ENCODE measurements at places on chromosomes 4 and X.

GRCh38 chrX:118216087-118216486, 99.5 kb upstream of the KLHL13 start:
- DNase-seq, result no peak

GRCh38 chr4:76198411-76199237, 15.0 kb downstream of the SCARB2 start:
- peak; percentile 67 for DNase-seq

DNA sequence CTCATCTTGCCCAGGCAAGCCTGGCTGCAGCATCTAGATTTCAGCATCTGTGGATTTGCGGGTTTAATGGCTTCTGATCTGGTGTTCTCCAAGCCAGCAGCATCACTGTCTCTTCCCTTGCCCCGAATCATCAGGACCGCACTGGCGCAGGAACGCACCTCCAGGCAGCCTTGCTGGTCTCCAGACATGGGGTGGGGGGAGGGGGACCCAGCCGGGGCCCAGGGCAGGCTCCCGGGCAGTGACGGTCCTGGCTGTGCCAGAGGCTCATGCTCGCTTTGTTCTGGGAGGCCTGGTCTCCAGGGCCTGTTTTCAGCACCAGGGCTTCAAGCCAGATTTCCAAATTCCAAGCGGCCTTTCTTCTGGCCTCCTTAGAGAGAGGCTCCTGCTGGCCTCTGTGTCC, 4.9 kb downstream of the CFAP99 start:
- no peak for DNase-seq

- DNase-seq, result no peak
Measured at GRCh38 chr4:957231-957580, 16.2 kb downstream of the DGKQ start.

- no peak for DNase-seq
Measured at GRCh38 chr4:6322761-6323566, 53.3 kb downstream of the WFS1 start.

- DNase-seq, result no peak
Measured at GRCh38 chrX:13892856-13893255, 76.0 kb upstream of the GPM6B start.

- DNase-seq, result no peak
Measured at GRCh38 chr4:10175626-10176025, 59.0 kb upstream of the WDR1 start.

- no peak for DNase-seq
Measured at GRCh38 chrX:67724359-67725110, 180.7 kb downstream of the AR start.

DNA sequence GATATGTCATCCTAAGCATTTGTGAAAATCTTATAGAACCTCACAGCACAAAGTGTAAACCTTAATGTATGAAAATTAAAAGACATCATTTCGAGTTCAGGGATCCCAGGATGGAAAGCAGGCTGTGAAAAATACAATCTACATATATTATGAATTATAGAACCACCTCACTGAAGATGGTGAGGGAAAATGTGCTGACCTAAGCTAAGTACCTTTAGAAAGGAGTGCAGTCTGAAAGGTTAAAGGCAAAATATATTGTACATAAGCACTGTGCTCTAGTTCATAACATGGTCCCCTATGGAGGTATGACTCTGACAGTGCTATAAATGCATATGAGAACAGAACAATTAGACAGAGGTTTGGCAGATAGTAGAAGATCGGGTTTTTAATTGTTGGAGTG, 368.6 kb downstream of the TMA16 start:
- DNase-seq, result no peak

GRCh38 chrX:48025561-48025960, 18.8 kb downstream of the SPACA5 start:
- peak; percentile 40 for DNase-seq

DNA sequence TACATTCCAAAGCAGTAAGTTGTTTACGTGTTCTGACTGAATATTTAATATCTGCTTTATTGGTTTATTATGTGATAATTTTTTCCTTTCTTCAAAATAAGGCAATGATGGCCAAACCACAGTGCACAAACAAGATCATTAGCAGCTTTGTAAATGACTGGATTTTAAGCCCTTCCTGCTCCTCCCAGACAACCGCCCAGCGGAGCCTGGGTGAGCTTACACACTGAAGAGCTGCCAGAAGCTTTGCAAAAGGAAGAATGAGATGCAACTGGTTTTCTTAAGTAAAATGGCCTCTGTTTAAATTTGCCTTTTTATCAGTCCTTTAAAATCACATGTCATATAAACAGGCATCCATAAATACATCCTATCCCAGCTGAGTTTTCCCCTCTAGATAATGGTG, 52.2 kb downstream of the SPARCL1 start:
- DNase-seq, result no peak

- DNase-seq, result peak; percentile 24
Measured at GRCh38 chr4:105619188-105619931, 66.9 kb downstream of the ARHGEF38 start.

- DNase-seq, result no peak
Measured at GRCh38 chr4:763922-764321, 58.3 kb downstream of the PCGF3 start.

- no peak for DNase-seq
Measured at GRCh38 chrX:11446949-11447348, 153.7 kb downstream of the AMELX start.

- DNase-seq, result no peak
Measured at GRCh38 chrX:24145303-24146186, 4.0 kb upstream of the ZFX start.

DNA sequence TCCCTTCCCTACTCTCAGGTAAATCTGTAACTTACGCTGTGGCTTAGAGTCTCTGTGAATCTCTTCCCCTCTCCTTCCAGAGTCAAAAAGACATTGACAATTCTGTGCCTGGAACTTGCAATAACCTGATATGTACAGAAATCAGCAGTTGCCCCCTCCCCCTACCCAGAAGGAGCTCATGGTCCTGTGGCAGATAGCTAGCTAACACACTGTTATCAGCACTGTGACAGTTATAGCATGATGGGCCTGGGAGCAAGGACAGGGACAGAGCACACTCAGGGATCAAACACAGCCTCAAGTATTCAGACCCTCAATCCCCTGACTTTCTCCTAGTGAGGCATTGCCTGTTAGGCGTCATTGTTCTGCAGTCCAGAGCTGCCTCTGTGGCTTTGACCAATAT, 18.7 kb upstream of the MAGEA10 start:
- no peak for DNase-seq

- DNase-seq, result no peak
Measured at GRCh38 chr4:77710684-77711083, 105.1 kb downstream of the CXCL13 start.

DNA sequence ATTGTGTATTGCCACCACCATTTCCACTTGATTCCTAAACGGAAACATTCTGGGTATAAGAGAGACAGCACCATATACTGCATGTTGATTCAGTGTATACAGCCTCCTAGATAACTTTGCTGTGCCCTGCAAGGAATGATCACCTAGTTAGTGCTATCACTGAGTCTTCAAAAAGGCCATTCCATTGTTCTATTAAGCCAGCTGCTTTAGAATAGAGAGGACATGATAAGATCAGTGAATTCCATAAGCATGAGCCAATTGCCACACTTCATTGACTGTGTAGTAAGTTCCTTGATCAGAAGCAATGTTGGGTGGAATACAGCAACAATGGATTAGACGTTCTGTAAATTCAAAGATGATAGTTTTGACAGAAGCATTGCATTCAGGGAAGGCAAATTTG, 1047.3 kb downstream of the PCDH18 start:
- no peak for DNase-seq

GRCh38 chrX:54496936-54497335, 902 bp upstream of the FGD1 start:
- DNase-seq, result no peak

DNA sequence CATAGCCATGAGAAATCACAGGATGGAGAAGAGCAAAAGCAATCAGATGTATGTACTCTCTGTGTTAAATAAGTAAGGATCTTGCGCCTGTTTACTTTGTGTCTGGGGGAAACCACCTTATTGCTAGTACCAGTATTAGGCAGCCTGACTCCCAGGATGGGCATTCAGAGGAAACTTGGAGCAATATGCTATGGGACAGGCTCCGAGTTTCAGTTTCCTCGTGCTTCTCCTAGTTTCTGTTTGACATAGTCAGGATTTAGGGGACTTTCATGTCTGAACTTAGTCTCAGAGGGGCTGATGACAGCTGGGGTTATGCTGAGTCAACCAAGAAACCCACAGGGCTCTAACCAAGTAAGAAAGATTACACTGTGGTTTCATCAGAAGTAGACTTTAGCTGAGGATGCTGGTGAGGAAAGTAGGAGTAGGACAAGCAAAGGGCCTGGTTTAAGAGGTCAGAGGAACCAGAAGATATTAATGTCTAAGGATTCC, 13.5 kb downstream of the NSUN7 start:
- no peak for DNase-seq

GRCh38 chr4:13092702-13093101, 391.4 kb downstream of the RAB28 start:
- peak; percentile 28 for DNase-seq

DNA sequence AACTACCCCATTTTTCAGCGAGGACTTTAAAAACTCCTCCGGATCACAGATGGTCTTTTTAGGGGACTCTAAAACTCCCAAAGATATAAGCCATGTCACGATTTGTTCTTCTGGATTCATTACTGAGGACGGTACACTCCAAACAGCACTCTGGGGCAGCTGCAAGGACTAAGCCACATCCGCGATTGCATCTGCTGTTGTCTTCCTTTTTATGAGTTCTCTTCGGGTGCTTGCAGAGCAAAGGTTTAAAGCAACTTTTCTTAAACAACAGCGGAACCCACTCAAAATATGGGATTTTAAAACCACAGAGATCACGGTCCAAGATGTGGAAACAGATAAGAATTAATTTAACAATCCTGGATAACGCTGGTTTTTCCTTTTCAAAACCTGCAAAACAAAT, at the start of gene ARHGEF6:
TSS of gene ARHGEF6 (minus strand) at position 170 of the 400 bp plus-strand sequence. CDS start at position 120, 50 bp downstream.
- DNase-seq, result no peak

DNA sequence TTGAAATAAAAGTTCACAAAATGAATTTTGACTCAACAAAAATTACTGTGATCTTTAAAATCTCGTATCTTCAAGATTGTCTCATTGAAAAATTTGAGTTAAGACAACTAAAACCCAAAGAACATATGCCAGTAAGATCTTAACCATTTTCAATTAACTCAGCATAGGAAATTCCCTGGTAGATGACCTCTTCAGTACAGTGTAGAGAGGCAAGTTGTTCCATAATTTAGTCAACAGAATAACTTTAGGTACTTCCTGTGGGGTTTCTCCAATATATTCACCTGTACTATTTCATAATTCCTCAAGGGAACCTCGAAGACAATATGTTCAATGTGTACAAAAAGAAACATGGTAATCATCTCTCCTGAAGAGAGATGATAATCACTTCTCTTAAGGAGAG, 145.3 kb downstream of the COL25A1 start:
- no peak for DNase-seq

DNA sequence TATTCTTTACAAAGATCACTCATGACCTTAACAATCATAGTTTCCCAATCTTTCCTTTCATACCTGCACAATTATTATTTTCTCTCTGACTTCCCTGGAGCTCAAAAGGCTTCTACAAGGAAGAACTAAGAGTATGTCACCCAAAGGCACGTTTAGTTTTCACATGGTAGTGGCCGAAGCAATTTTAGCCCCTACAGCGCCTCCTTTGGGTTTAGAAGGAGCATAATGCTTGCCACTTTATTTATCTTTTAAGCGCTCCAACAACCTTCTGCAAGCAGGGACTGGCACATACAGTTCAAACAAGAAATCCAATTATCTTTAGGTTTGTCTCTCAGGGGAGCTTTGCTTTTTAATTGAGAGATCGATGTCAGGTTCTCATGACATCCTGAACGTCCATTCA, 42.0 kb upstream of the IGSF1 start:
- no peak for DNase-seq

GRCh38 chr4:61094854-61095598, 105.1 kb upstream of the ADGRL3 start:
- no peak for DNase-seq

DNA sequence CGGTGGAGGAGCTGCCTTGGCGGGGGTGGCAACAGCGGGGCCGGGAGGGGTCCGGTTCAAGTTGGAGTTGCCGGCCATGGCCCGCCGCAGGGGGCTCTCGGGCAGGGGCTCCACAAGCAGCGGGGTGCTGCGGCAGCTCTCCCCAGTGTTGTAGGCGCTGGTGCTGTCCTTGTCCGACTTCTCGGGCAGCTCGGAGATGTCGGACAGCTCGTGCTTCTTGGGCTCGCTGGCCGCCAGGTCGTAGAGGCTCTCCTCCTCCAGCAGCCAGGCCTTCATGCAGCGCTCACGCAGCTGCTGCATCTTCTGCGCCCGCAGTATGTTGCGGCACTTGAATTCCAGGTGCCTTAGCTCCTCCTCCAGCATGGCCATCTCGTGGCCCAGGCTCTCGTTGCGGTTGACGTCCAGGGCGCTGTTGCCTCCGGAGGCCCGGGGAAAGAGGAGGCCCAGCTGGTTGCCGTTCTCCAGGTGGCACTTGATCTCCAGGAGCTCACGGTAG, 9.7 kb downstream of the SSR4 start:
- DNase-seq, result no peak

DNA sequence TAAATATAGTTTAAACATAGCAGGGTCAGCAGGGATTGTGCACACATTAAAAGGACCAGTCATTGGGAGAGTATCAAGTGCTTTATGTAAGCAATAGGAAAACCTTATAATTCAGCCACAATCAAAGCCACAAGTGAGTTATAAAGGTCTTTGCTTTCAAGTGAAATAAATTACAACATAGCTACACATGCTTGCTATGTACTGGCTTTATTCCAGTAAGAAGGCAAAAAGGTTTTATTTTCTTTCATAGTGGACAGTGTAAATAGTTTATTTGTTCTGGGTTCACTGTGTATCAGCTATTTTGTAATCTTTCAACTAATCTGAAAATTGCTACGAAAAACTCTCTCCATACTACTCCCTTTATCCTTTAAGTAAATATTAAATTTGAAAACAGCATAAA, 691.4 kb downstream of the PCDH7 start:
- DNase-seq, result no peak

GRCh38 chr4:151169223-151169622, 69.8 kb downstream of the RPS3A start:
- peak; percentile 87 for DNase-seq

DNA sequence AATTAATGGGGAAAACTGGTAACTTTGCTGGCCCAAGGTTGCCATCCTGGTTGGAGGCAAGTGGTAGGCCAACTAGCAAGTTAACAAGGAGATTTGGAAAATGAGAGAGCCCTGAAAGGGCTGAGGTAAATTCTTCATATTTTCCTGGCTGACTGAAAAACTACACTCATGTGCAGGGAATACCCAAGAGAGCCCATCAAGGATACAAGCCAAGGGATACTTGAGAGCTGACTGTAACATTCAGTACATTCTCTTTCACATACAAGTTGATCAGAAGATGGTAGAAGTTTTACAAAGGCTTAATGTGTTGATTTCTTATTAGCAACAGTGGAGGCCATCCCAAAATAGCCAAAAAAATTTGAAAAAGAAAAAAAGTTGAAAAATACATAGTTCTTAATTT, 33.3 kb downstream of the IL2 start:
- no peak for DNase-seq
